ENCODE measurements at places on chromosomes 7 and 10.

GRCh38 chr7:150307129-150307528 lies 16.0 kb upstream of the LRRC61 start:
- no peak for DNase-seq

- no peak for DNase-seq
Measured at GRCh38 chr10:22913474-22914092, 14.3 kb upstream of the ARMC3 start.

DNA sequence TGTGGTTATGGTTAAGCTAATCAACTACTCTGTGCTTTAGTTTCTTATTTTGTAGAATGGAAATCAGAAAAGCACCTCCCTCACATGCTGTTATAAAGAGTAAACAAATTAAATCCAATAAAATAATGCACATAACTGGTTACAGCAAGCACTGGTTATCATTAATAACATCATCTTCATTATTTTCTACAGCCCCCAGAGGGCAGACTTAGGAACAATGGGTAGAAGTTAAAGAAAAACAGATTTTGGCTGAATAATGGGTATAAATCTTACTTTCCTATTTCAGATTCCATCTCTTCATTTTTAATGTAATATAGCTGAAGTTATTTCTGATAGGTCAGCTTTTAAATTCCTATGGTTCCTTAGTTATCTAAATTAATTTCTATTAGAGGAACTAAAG lies 126.5 kb downstream of the DOCK4 start:
- no peak for DNase-seq

DNA sequence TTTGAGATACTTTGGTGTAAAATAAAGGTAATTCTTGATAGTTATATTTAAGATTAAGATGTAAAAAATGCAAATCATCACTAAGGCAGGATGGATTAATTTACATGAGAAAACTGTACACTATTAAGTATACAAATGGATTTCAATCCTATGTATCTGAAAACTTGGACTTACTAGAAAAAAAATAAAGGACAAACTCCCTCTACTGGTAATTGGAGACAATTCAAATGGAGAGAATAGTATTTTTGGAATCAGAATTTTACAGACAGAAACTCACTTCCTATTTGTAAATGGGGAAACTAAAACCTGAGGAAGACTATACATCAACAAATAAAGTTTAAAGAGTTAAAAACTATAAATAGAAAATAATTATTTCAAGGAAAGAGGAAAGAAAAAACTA lies 62.6 kb downstream of the CUL2 start:
- no peak for DNase-seq

DNA sequence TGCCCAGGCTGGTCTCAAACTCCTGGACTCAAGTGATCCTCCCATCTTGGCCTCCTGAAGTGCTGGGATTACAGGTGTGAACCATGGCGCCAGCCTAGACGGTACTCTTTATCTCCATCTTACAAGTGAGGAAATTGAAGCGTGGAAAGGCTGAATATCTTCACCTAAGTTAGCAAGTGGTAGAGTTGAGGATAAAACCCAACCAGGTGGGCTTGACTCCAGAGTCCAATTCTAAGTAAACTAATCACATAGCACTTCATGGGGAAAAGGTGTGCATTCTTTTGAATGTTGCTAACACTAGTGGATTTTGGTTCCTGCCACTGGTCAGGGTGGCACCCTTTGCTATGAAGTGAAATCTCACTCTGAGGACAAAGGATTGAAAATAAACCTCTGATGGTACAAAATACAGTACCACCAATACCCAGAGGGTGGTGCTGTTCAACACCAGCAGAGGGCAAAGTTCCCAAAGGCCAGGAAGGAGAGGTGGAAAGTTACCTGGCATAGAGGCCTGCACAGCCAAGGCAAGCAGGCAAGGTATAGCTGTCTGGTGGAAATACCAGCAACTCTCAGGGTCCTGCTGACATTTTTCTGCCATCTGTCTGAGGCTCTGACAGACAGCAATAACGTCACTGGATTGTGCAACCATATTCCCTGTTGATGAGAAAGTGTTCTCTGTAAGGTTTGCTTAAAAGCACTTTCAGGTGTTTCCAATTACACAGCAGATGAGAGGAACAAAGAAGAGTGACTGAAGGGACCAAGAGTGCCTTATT lies 17.6 kb downstream of the ZDHHC16 start:
- peak; percentile 25 for DNase-seq

DNA sequence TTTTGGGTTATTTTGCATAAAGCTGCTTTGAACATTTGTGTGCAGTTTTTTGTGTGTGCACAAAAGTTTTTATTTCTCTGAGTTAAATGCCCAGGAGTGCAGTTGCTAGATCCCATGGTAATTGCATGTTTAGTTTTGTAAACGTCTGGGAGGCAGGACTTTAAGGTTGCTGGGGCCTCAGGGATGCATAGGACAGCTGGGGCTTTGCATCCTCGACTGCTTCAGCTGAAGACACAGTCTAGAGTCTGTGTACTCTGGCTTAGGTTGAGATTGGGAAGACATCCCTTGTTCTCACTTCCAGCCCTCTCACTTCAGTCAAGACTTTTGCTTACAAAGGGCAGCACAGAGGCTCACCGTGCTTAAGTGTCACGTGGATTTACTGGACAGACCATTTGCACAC lies 94.5 kb upstream of the INSYN2A start:
- no peak for DNase-seq

GRCh38 chr10:97991871-97992270 lies 38.5 kb downstream of the CRTAC1 start:
- no peak for DNase-seq

DNA sequence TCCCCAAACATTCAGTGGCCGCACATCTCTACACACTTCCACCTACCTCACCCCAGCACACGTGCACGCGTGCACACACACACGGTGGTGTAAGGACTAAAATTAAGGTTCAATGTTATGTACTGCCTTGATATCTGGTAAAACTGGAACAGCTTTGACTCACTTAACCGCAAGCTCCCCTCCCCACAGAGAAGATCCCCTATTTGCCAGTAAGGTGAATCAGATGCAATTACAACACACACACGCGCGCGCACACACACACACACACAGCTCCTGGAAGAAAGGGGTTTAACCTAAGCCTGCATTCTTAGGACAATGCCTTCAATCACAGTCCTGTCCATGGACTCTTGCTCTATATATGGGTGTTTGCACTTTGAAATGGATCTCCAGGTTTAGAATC lies 25.5 kb upstream of the VPS41 start:
- no peak for DNase-seq

- no peak for DNase-seq
Measured at GRCh38 chr7:79055722-79056415, 397.6 kb downstream of the MAGI2 start.

DNA sequence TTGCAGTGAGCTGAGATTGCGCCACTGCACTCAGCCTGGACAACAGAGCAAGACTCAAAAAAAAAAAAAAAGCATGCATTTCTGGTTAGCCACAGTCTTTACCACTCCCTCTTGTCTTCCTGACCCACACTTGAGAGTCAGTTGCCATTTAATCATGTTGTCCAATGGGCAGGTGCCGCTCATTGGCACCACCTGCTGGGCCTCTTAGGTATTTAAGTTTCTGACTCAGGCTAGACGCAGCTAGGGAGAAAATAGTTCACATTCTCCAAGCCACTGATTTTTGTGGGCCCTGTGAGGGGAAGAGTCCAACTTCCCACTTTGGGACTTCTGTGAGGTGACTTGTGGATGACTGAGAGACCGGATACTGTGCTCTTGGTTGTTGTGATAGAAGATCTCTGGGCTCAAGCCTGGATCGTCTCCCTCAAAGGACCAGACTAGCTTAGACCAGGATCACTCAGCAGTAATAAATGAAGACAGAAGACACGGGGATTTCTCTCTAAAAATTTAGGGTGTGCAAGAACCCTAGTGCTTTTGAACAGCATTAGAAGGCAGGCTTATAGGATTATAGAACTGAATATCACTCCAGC lies 26.8 kb upstream of the SORCS3 start:
- no peak for DNase-seq

- no peak for DNase-seq
Measured at GRCh38 chr7:70556761-70557160, 575.2 kb upstream of the GALNT17 start.
